ENCODE measurements at places on chromosomes 12 and 14. TPM values are rescaled to one million over a fixed set of nuclear protein-coding genes. Genes with fewer than 3 reads are reported as not detected.

GRCh38 chr12:128864516-128865186, 11.4 kb downstream of the GLT1D1 start:
- H3K4me3 ChIP-seq, result no peak overlapping the region
- no peaks in the 10 kb centered on the region for H3K4me1 ChIP-seq
- no peak overlapping the region for H3K27ac ChIP-seq
- DNase-seq, result no peak
- no peaks in the 10 kb centered on the region for H3K36me3 ChIP-seq
- no peaks in the 10 kb centered on the region for H3K27me3 ChIP-seq

DNA sequence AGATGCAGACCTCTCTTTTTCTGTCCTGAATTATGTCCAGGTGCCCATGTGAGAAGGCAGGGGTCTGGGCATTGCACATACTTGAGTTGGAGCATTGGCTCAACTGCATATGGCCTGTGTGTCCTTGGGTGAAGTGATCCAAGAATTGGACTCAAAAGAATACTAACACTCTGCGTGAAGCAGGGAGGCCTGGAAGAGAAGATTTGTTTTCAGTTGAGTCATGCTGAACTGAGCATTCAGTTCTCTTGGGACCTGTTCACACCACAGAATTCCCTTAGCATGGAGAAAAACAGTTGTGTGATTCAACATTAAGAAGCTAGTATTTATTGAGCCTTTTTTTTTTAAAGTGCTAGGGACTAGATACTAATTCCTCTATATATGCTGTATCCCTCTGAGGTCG, 164.7 kb upstream of the TBX3 start:
- no peak for DNase-seq
- no peaks in the 10 kb centered on the region for H3K27me3 ChIP-seq
- H3K36me3 ChIP-seq, result no peaks in the 10 kb centered on the region
- peaks cover 12% of the 10 kb centered on the region for H3K4me1 ChIP-seq

GRCh38 chr14:59187118-59187517, 1.3 kb upstream of the DAAM1 start:
- no peak overlapping the region for H3K27ac ChIP-seq
- H3K27me3 ChIP-seq, result peaks cover 7% of the 10 kb centered on the region
- no peak overlapping the region for H3K4me3 ChIP-seq
- H3K4me1 ChIP-seq, result peaks cover 9% of the 10 kb centered on the region
- H3K36me3 ChIP-seq, result peaks cover 5% of the 10 kb centered on the region

GRCh38 chr12:103244596-103244995, 251.2 kb downstream of the C12orf42 start:
- no peaks in the 10 kb centered on the region for H3K4me1 ChIP-seq
- no peak for DNase-seq
- H3K27me3 ChIP-seq, result no peaks in the 10 kb centered on the region
- H3K36me3 ChIP-seq, result no peaks in the 10 kb centered on the region

DNA sequence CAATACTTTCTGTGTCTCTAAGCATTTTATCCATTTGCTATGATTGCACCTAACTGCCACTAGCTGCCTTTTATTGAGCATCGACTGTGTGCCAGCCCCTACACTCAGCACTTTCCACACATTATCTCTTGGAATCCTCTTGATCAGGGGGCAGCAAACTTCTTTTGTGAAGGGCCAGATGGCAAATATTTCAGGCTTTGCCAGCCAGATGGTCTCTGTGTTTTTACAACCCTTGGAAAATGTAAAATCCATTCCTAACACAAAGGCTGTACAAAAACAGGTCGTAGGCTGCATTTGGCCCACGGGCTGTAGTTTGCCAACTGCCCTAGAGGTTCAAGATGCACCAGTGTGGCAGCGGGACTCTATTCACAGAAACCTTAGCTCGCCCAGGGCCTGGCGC, 19.5 kb downstream of the FOXN4 start:
- H3K27me3 ChIP-seq, result peaks cover 2% of the 10 kb centered on the region
- no peak overlapping the region for H3K4me3 ChIP-seq
- no peaks in the 10 kb centered on the region for H3K4me1 ChIP-seq

GRCh38 chr12:14256121-14256520, 109.4 kb upstream of the ATF7IP start:
- DNase-seq, result no peak
- peaks cover 25% of the 10 kb centered on the region for H3K4me1 ChIP-seq
- no peaks in the 10 kb centered on the region for H3K27me3 ChIP-seq
- no peak overlapping the region for H3K27ac ChIP-seq
- no peak overlapping the region for H3K4me3 ChIP-seq

DNA sequence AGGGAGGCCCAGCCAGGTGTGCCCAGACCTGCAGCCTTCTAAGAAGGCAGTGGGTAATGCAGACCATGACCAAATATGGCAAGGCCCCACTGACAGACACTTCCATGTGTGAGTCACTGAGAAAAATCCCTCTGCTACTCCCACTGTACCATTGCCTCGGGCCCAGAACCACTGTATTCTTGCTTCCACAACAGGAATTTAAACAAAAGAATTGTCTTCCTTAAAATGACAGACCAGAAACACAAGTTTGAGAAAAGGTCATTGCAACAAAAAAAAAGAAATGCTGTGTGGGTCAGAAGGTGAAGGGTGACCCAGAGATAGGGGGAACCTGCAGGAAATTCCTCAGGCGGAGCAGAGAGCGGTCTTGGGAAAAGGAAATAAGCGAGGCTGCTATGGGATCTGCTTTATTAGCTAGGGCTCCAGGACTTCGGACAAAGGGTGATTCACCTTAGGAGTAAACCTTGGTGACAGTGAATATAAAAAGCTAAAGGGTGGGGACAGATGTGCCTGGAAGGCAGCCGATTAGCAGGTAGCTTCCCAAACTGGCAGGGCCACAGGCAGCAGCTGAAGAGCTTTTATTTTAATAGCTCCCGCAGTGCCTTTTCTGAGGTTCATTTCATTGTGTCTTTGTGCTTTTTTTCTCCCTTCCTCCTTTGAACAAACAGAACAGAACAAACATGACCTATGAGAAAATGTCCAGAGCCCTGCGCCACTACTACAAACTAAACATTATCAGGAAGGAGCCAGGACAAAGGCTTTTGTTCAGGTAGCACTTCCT, 185.3 kb upstream of the BCL2L14 start:
- peak overlapping the region; percentile 64 for H3K27ac ChIP-seq
- H3K27me3 ChIP-seq, result no peaks in the 10 kb centered on the region
- DNase-seq, result peak; percentile 77
- peaks cover 40% of the 10 kb centered on the region for H3K4me1 ChIP-seq
- no peak overlapping the region for H3K4me3 ChIP-seq

GRCh38 chr12:25347716-25348592, 97.2 kb upstream of the KRAS start:
- no peaks in the 10 kb centered on the region for H3K27me3 ChIP-seq
- no peak overlapping the region for H3K4me3 ChIP-seq
- 0 out of 2 replicates have a peak, but pooled peaks cover 3% of the 10 kb centered on the region for H3K4me1 ChIP-seq
- no peak overlapping the region for H3K27ac ChIP-seq

GRCh38 chr12:16685107-16685506, 79.1 kb upstream of the LMO3 start:
- H3K27me3 ChIP-seq, result no peaks in the 10 kb centered on the region
- no peaks in the 10 kb centered on the region for H3K4me1 ChIP-seq
- no peaks in the 10 kb centered on the region for H3K36me3 ChIP-seq
- H3K27ac ChIP-seq, result no peak overlapping the region

GRCh38 chr14:29717901-29718300, 209.7 kb downstream of the PRKD1 start:
- no peak for DNase-seq
- H3K27ac ChIP-seq, result no peak overlapping the region
- H3K27me3 ChIP-seq, result no peaks in the 10 kb centered on the region
- no peaks in the 10 kb centered on the region for H3K4me1 ChIP-seq

DNA sequence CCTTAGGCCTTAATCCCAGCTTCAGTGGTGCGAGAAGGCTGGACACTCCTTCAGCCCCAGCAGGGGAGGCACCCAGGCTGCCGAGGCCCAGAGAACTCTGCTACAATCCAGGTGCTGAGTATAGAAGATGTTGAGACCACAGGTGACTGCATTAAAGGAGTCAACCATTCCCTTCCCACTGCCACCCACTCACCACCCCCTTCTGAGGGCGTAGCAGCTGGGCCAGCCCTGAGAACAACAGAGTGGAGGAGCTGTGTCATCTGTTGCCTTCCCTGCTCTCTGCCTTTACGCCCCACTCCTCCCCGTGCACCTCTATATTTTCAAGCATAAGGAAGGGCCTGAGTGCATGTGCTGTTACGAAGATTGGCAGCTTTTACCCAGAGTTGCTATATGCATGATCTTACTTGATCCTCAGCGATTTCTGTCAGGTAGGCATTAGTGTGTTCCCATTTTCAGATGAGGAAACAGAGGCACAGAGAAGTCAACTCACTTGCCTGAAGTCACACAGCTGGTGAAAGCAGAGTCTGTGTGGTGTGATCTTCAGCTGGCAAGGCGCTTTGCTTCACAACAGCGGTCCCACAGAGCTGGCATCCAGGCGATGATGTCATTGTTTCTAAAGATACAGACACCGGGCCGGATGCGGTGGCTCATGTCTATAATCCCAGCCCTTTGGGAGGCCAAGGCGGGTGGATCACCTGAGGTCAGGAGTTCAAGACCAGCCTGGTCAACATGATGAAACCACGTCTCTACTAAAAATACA, 46.7 kb downstream of the RIN3 start:
- no peak overlapping the region for H3K4me3 ChIP-seq
- no peaks in the 10 kb centered on the region for H3K36me3 ChIP-seq
- no peak overlapping the region for H3K27ac ChIP-seq
- no peaks in the 10 kb centered on the region for H3K4me1 ChIP-seq

- no peaks in the 10 kb centered on the region for H3K27me3 ChIP-seq
- no peak for DNase-seq
- no peak overlapping the region for H3K4me3 ChIP-seq
- no peaks in the 10 kb centered on the region for H3K36me3 ChIP-seq
- peaks cover 26% of the 10 kb centered on the region for H3K4me1 ChIP-seq
- H3K27ac ChIP-seq, result no peak overlapping the region
Measured at GRCh38 chr14:50045039-50045711, 71.2 kb downstream of the VCPKMT start.

GRCh38 chr12:47228802-47229201, 149.0 kb upstream of the AMIGO2 start:
- no peak for DNase-seq
- no peak overlapping the region for H3K27ac ChIP-seq

DNA sequence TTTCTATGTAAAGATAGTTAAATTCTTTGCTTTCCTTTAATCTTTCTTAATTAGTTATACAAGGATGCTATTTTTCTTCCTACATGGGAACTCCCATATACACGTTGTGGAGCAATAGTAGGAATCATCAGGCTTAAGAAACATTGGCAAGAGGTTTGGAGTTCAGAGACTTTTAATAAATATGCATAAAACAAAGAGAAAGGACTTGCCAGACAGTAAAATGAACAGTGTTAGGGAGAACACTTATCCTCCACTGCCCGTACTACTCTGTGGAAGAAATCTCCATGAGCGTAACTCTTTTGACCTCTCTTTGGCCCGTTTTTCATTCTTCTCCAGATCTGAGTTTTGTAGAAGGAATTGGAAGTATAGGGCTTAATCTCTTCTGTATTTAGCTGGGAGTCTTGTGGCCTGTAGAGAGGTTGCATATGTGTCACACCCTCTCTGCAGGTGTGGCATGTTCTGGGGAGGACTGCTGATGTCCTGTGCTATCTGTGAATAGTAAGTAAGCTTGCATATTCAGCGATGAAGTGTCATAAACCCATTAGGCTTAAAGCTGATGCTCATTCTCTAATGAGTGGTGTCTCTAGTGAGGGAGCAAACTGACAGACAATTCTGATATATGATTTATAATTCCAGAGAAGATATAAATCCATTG, 455.4 kb upstream of the FAR2 start:
- no peak overlapping the region for H3K4me3 ChIP-seq
- peaks cover 9% of the 10 kb centered on the region for H3K4me1 ChIP-seq
- no peak for DNase-seq
- no peak overlapping the region for H3K27ac ChIP-seq

The RNF41 gene
- 28.5 TPM for total RNA-seq

The OAS2 gene
- total RNA-seq, result 0.26 TPM

The PRH2 gene
- not detected for total RNA-seq

The PDE3A gene
- total RNA-seq, result 0.13 TPM

The SLC5A8 gene
- not detected for total RNA-seq

The HCFC2 gene
- total RNA-seq, result 29.8 TPM

The STK38L gene
- 46.4 TPM for total RNA-seq

All from SJSA1 (cell line).